ENCODE measurements at places on chromosomes 5 and 9. TPM values are rescaled to one million over a fixed set of nuclear protein-coding genes. Genes with fewer than 3 reads are reported as not detected.

DNA sequence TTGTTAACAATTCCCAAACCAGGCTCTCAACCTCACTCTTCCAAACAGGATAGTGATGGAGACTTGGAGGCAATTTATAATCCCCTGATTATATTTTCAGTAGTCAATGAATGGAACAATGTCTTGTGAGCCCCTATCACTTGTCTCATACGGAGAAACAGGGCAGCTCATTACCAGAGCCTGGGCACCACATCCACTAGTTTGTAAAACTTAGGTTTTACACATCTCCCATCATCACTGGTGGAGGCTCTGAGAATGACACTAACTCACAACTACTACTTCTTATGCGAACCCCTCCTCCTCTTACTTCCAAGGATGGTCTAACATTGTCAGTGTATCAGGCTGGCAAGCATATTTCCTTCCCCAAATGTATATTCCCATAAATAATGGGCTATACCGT is 253.7 kb downstream of the EPB41L4A start:
- no peak for DNase-seq

GRCh38 chr9:13396418-13396817 is 116.9 kb upstream of the MPDZ start:
- no peak for DNase-seq

- DNase-seq, result no peak
Observed at GRCh38 chr9:70218767-70219166, 40.0 kb upstream of the SMC5 start.

- DNase-seq, result no peak
Observed at GRCh38 chr9:121168052-121168451, 33.6 kb downstream of the RAB14 start.

GRCh38 chr9:93207860-93208734 is 24.2 kb downstream of the WNK2 start:
- DNase-seq, result no peak

DNA sequence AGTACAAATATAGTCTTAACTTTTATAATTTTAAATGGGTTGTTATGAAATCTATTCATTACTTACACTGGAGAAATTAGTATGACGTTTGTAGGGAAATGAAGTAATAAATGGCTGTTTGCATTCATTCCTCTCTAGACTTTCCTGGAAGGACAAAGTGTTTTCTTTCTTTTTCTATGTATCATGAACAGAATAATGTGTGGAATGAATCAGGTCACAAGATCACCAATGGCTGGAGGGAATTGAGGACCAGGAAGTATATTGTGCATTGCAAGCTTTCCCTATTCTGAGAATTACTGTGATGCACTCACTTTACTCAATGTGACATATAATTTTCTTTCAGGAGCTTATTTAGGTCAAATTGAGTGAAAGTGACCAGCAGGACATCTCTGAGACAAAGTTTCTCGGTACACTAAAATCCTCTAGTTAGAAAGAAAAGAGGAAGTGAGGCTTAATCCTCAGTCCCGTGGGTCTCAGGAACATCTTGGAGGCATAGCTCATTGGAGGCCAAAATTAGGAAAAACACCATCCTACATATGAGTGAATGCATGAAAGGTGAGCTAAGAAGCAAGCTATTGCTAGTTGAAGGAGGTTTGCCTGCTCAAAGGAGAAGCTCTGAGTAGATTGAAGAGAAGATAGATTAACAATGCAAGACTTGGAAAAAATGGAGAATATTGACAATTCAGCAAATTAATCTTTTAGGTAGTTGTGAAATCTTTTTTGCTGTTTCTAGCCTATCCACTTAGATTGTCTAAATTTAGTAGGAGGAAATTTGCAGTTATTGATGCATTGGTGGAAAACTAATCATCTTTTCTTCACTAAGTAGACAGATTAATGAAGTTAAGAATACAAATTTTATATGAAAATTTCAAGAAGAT is 28.0 kb downstream of the ERAP2 start:
- DNase-seq, result no peak

DNA sequence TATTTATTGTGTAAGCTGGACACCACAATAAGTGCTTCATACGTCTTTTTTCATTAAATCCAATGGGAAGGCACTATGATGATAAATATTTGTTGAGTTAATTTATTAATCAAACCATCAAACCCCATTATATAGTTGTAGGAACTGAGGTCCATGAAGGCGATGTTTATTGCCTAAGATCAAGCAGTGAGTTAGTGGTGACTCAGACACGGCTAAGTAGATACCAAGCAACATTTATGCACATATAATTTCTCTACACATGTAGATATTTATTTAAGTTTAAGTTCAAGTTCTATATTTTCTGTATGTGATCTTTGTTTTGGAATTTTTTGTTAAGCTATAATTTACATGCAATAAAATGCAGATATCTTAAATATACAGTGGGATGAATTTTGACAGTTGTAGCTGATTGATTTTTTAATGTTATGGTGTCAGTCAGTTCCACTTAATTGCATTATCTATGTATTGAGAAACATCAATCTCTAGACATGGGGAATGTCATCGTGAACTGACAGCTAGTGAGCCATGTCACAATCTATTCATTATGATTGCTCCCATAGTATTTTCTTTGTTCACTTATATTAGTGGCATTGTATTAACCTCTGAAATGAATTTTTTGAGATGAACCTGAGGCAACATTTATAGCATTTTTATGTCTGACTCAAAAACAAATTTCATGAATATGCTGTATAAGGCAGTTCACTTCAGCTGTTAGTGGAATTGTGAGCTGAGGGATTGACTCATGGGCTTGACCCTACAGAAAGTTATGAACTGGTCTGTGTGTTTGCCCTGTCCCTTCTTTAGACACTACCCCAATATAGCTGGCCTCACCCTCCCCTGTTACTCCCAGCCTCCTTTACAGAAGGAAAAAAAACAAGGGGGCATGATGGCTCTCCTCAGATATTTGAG is 11.9 kb upstream of the GARNL3 start:
- no peak for DNase-seq

CDH18 gene
- polyA plus RNA-seq, result not detected
